Osteoblast (primary cell): ENCODE measurements at places on chromosomes 16 and 17. TPM values are rescaled to one million over a fixed set of nuclear protein-coding genes. Genes with fewer than 3 reads are reported as not detected.

DNA sequence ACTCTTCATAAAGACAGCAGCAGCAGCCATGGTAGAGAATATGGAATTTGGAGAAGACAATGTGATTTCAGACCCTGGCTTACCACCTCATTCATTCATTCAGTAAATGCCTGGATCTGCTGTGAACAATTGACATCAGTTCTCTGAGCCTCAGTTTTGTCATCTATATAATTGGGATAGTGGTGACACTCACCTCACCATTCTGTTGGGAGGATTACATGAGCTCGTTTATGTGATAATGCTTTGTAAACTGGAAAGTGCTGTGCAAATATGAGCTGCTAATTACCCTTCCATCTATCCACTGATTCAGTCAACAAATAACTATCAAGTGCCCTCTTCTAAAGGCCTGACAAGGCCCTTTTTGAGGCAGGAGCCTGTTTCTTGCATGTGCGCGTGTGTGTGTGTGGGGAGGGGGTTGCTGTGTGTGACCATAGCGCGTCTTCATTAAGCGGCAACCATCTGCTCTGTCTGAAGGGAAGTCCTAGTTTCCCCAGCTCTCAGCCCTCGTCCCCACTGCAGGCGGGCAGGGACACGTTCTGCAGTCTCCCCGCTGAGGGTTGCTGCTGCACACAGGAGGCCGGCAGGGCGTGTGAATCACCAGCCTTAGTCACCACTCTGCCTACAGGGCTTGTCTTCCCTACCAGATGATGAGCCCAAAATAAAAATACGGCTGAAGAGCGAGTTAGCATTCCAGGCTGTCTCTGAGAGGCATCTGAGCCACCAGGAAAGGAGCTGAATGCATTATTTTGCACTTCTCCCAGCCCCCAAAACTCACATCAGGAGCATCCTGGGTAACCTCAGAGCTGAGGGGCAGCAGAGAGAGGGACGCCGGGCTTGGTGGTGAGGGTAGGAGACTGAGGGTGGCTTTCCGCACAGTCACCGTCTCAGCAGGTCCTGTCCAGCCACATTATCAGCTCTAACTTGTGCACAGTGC, 19.9 kb downstream of the ARL4D start:
- peak; percentile 96 for DNase-seq

The VASN gene
- total RNA-seq = 202 and 217 TPM in 2 replicates

GRCh38 chr16:54934481-54935265, 4.0 kb downstream of the IRX5 start:
- DNase-seq = peak; percentile 91

DNA sequence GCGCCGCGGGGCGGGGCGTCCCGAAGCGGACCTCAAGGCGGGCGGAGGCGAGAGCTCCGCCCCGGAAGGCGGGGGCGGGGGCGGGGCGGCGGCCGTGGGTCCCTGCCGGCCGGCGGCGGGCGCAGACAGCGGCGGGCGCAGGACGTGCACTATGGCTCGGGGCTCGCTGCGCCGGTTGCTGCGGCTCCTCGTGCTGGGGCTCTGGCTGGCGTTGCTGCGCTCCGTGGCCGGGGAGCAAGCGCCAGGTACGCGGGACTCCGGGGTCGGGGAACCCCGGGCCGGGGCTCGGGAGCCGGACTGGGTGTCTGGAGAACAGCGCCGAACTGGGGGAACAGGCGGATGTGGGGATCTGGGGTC, at the start of gene TNFRSF12A:
TNFRSF12A (plus strand) TSS at position 122 of the 357 bp plus-strand sequence; CDS start at position 152, 30 bp downstream.
- peak; percentile 99 for DNase-seq

- peak; percentile 81 for DNase-seq
Observed at GRCh38 chr16:49276646-49277385, 4.8 kb downstream of the CBLN1 start.

DNA sequence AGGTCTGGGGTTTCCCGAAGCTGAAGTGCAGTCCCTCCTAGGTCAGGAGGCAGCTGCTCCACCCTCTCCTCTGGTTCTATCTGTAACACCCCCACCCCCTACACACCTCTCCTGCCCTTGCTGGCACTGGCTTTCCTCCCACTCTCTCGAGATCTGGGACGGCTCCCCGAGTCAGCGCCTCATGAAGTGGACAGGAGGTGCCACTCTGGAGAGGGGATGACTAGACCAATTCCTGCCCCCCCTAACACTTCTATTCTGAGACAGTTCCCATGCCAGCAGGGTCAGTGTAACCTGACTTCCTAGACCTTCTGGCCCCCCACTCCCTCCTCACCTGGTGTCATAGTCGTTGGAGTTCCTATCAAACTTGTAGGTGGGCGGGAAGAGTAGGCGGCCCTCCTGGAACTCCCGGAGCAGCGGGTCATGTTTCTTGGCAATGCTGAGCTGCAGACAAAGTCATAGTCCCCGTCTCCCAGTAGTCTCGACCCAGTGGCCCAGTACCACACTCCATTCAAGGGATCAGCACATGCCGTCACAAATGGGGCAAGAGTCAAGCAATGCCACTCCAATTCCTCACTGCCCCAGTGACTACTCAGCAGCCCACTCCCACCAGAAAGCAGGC, 9.7 kb downstream of the INPP5K start:
- peak; percentile 48 for DNase-seq

DNA sequence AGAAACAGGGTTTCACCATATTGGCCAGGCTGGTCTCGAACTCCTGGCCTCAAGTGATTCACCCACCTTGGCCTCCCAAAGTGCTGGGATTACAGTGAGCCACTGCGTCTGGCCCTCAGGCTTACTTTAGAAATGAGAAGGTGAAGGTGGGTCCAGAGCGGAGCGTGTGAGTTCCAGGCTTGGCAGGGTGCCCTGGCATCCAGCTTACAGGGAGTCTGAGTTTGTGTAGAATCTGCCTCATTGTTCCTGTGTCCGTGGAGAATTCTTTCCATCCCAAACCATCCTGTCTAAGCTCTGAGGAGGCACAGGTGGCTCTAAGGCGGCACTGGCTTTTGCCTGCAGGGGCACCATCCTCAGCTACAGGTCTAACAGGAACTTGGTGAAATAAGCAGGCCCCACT, 50.6 kb downstream of the RAB11FIP3 start:
- peak; percentile 34 for DNase-seq

- no peak for DNase-seq
Observed at GRCh38 chr17:61731330-61731729, 132.0 kb downstream of the BRIP1 start.

The NOL11 gene
- 29.0 and 32.1 TPM in 2 replicates for total RNA-seq

The ZNF688 gene
- total RNA-seq = 10.9 and 12.3 TPM in 2 replicates

DNA sequence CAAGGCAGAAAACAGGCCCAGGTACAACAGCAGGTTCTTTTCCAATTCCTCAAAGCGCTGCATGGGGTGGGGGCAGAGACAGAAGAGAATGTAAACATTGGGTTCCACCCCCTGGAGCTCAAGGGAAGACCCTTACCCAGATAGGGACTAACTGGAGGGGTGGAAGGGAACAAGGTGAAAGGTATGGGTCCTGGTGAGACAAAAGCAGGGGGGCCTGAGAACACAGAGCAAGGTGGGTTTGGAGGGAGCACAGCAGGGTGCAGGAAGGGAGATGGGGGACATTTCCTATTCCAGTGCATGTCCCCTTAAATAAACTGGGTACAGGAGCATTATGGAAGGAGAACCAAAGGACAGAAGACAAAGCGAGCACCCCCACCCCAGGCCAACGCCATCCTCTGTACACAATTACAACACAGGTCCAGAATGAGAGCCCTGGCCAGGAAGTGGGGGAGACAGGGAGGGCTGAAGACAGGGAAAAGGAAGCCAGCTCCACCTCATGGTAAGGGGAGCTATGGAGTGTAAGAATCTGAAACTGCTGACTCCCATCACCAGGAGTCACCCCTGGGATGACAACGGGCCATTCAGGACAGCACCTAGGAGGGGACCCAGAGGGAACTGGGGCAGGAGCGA, 2.1 kb upstream of the CD2BP2 start:
- DNase-seq = no peak

GRCh38 chr17:40038882-40039513, 15.2 kb downstream of the MED24 start:
- DNase-seq = peak; percentile 92

DNA sequence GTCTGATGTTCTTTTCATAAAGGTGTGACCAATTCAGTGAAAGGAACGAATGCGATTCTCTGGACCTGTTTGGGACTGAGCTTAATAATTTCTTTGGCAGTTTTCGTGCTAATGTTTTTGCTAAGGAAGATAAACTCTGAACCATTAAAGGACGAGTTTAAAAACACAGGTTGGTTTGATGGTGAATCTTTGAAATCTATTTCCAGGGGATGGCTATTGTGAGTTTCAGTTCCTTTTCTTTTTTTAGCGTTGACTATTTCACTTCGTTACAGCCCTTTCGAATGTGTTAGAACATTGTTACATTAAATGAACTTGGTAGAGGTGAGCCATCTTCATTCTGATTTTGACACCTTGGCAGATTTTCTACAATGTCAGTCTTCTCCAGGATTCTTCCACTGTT, 1.2 kb downstream of the TNFRSF17 start:
- DNase-seq = peak; percentile 32

The C17orf67 gene
- total RNA-seq = 0.36 and 0.88 TPM in 2 replicates

- no peak for DNase-seq
Observed at GRCh38 chr16:73170612-73171038, 122.7 kb upstream of the ZFHX3 start.

GRCh38 chr16:79651363-79651762, 50.8 kb upstream of the MAF start:
- peak; percentile 58 for DNase-seq

DNA sequence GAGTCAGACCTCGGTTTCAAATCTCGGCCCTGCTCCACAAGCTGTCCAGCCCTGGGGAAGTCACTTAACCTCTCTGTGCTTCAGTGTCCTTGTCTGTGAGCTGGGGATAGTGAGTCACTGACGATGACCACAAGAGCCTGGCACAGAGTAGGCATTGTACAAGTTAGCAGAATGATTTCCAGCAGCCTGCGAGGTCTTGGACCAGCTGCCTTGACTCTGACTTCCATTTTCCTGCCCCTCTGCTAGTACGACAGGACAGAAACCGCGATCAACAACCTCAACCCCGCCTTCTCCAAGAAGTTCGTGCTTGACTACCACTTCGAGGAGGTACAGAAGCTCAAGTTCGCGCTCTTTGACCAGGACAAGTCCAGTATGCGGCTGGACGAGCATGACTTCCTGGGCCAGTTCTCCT, 20.7 kb downstream of the CPNE2 start:
- DNase-seq = peak; percentile 98

DNA sequence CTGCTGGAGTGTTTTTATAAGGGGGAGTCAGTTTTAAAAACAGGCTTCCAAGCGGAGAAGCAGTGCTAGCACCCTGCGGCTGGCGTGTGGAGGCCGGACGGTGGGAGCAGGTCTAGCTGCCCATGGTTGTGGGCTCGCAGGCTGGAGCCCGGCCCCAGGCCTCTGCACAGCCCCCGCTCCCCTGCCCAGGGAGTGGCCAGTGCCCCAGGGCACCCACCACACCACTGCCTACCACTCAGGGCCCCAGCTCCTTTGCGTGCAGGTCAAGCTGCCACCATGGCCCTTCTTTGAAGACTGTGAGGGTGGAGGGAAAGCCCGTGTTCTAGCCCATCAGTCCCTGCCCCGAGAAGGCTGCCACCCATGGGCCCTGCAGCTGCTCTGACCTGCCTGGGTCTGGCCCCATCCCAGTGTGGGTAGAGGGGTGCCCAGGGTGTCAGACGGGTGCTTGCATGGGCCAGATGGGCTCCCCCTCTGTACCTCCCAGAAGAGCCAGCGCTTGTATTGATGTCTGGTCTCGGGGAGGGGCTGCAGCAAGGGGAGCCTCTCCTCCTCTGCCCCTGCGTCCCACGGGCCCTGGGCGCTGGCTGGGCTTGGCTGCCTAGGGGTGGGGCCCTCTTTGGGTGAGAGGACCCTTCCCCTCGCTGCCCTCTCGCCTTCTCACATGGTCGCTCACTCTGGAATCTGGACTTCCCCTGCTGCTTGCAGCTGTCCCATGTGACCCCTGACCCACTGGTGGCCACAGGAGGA, 1.5 kb upstream of the NUDT16L1 start:
- peak; percentile 90 for DNase-seq

The PMFBP1 gene
- total RNA-seq = under 0.01 and 0.59 TPM in 2 replicates

DNA sequence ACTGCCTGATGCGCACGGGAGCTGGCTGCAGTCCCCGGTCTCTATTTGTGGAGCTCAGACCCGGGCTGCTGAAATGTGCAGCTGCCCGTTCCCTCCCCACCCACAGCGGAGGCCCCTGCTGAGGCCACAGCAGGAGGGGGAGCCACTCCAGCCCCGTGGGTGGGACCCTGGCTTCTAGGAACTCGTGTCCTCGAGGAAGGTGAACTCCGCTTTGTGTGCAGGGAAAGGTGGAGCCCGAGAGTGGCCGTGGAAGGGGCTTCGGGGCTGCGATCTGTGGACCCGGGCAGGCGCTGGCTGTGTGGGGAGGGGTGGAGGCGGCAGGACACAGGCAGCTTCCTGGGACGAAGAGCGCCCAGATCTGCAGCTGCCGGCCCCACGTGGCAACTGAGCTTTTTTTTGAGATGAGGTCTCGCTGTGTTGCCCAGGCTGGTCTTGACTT, 2.9 kb downstream of the CCDC154 start:
- DNase-seq = no peak

The UTS2R gene
- total RNA-seq = not detected in 2 replicates

- DNase-seq = no peak
Observed at GRCh38 chr17:17433000-17433703, 43.6 kb upstream of the MED9 start.

The SMIM5 gene
- under 0.01 TPM in 1 of 2 replicates, not detected in the other for total RNA-seq

- peak; percentile 97 for DNase-seq
Observed at GRCh38 chr16:69132424-69133252, at the start of the genes CHTF8 and UTP4. CHTF8 (minus strand) TSS chr16:69132588; CDS start chr16:69121458, 11,130 bp downstream. UTP4 (plus strand) TSS chr16:69132649; CDS start chr16:69133460, 811 bp downstream.

GRCh38 chr17:3915581-3915994, 677 bp downstream of the P2RX1 start:
- DNase-seq = peak; percentile 70

The KREMEN2 gene
- not detected in 2 replicates for total RNA-seq

The ARL5C gene
- not detected in 2 replicates for total RNA-seq

GRCh38 chr17:17922070-17922614, 50.1 kb downstream of the TOM1L2 start:
- DNase-seq = no peak

The SULT1A1 gene
- 1.8 and 2.9 TPM in 2 replicates for total RNA-seq

- no peak for DNase-seq
Observed at GRCh38 chr17:74603037-74603635, 11.1 kb upstream of the CD300LD start.

DNA sequence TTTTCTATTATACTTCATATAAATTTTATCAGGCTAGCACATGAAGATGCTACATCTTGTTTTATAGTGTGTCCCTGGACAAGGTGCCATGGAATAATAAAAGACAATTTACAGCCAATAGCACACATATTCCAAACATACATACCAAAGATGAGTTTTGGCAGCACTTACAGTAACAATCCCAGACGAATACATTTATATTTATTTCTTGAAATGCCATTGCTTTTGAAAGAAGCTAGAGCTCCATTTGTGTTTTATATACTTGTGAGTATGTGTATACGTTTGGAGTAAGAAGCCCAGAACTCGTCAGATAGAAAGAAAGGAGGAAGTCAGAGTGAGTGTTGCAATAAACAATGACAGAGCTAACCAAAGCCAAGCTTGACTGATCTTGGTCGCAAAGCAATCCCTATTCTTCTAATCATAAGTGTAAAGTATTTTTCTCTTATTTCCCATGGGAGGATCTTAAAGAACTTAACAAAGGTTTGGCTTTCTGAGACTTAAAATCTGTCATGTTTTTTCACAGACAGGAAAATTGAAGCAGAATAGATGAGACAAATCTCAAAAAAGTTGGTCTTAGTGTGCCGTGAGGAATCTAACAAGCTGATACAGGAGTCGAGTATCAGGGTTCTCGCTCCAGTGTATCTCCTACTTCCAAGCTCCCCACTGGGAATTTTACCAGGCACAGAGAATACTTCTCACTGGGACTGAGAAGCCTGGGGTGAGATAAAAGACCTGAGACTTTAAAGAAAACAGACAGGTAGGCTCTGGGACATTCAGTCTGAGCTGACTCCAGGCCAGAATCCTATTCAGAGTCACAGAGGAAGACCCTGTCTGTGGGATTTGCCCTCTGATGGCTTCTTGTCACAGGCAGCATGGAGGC, 175.4 kb downstream of the AATF start:
- DNase-seq = no peak

GRCh38 chr17:45431531-45432404, 902 bp downstream of the ARHGAP27 start:
- peak; percentile 98 for DNase-seq
